ENCODE measurements at places on chromosomes 2 and 18.

GRCh38 chr2:184004289-184004947 is 593.9 kb upstream of the ZNF804A start:
- DNase-seq, result no peak

GRCh38 chr2:156473445-156473844 is 37.3 kb downstream of the GPD2 start:
- no peak for DNase-seq

DNA sequence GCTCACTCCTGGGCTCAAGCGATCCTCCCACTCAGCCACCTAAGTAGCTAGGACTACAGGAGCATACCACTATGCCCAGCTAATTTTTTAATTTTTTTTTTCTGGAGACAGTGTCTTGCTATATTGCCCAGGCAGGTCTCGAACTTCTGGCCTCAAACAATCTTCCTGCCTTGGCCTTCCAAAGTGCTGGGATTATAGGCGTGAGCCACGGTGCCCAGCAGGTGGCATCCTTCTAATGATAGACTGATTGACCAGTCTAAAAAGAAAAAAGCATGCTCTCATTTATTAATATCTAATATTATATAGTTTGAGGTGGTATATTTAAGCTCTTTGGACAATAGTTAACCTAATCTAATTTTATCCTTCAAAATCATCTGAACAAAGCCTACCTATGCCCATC is 198.6 kb downstream of the CAMKMT start:
- no peak for DNase-seq

DNA sequence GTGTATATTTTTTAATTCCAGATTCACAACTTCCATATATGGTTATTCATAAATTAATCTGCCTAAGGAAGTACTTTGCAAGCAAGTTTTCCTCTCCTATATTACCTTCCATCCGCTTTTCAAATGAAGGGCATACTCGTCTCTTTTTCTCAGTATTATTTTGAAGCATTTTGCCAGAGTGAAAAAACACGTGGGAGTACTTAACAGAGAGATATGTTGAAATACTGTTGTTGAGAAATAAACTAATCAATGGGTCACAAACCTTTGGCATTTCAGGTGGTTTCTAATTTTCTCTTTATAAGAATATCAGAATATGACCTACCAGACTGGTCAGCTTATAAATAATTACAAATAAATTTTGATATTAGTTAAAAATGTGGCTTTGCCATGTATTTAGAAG is 67.6 kb downstream of the CCDC102B start:
- DNase-seq, result no peak

- no peak for DNase-seq
Measured at GRCh38 chr2:60764736-60765534, 8.9 kb downstream of the PAPOLG start.
